RKO (cell line): ENCODE measurements at places on chromosomes 3 and 15.

DNA sequence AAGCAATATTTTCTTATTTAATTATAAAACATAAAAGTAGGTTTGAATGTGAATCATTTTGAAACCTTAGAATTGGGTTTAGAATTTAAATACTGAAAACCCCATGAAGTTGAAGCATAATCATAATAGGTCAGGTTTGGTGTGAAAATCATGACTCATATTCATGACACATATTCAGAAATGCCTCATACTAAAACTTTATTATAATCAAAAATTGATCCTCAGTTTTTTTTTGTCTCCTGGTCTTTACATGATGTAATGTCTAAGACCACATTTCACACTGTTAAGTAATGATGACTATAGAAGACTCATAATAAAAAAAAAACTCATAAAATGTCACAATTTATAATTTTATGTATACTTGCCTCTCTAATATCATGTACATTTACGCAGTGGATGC is 190.4 kb downstream of the FOXP1 start:
- DNase-seq, result peak; percentile 42

DNA sequence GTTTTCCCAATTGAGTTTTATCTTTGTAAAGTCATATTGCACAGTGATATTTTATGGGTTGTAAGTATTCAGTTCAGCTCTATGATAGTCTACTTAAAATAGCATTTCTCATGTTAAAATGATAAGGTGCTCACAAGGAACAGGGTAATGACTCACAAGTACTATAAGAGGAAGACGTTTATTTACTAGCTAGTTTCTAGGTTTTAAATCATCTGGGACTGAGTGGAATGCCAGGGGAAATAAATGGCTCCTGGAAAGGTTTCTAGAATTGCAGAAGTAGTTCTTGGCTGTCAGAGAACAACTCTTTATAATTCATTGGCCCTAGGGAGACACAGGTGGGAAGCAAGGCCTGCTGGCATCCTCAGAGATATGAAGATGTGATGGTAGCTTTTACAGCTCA is 112.8 kb downstream of the CHDH start:
- DNase-seq, result no peak

GRCh38 chr15:76337059-76337695 is 604 bp downstream of the ISL2 start:
- no peak for DNase-seq

GRCh38 chr3:121834157-121834670 is 646 bp downstream of the IQCB1 start:
- peak; percentile 21 for DNase-seq

GRCh38 chr3:31815006-31815405 is 166.1 kb downstream of the OSBPL10 start:
- no peak for DNase-seq

GRCh38 chr3:32347343-32348125 is 44.1 kb upstream of the CMTM7 start:
- no peak for DNase-seq

DNA sequence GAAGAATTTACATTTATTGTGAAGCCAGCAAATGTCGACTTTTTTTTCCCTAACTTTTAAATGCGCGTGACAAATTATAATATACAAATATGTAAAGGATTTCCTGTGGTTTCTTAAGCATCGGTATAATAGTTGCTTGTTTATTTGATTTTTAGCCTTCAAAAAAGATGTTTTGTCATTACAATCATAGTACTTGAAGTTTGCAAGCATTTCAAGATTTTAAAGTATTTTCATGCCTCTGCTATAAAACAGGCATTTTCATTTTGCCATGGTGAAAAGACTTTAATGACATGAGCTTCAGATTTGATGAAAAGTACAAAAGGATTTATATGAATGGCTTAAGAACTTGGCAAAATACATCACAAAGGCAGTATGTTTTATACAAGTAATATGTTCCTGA is 9.4 kb upstream of the P2RY12 start:
- DNase-seq, result no peak

- no peak for DNase-seq
These were observed 19.6 kb upstream of the EMC3 start for GRCh38 chr3:10006048-10006761.

- DNase-seq, result no peak
These were observed 27.7 kb upstream of the SIAH2 start for GRCh38 chr3:150790629-150791028.

GRCh38 chr3:152270937-152271336 is 2.2 kb downstream of the MBNL1 start:
- no peak for DNase-seq

- no peak for DNase-seq
These were observed 9.3 kb downstream of the PXYLP1 start for GRCh38 chr3:141240687-141241615.

DNA sequence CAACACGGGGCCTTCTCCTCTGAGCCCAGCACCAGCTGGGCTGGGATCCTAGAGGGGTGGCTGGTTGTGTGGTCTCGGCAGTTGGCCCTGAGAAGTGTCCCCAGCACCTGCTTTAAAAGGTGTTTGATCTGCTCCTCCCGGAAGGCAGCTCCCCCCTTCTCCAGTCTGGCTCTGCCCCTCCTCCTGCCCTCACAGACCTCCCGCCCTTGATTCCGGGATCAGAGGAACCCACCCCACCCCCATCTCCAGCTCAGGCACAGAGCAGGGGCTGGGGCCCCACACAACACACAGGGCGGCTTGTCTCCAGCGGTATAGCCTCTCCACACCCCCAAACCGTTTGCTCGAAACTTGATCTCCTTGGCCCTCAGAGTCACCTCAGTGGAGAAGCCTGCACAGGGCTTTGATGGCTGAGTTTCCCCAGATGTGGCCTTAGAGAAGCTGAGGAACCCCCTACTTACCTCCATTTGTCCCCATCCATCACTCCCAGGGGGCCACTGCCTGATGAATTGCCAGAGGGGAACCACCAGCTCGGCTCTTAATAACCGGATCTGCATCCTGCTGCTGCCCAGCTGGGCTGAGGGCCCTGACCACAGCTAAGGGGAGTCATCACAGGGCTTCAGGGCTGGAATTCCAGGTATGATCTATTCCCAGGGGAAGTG is 6.4 kb upstream of the STRA6 start:
- DNase-seq, result no peak

DNA sequence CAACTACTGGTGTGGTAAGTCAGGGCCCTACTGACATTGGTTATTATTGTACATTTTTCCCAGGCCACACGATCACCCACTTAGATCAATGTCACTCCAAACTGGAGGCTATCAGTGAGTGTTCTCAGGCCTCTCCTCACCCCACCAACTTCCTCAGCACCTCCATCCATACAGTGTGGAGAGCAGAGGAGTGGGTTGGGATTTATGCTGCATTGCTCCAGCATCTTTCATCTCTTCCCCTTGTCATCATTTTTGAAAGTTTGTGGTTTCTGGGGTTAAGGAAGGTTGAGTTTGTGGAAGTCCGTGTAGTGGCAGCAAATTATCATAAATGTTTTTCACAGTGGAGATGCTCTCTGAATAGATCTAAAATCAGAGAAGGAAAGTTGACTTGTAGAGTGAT is 60.2 kb downstream of the TLNRD1 start:
- DNase-seq, result no peak

DNA sequence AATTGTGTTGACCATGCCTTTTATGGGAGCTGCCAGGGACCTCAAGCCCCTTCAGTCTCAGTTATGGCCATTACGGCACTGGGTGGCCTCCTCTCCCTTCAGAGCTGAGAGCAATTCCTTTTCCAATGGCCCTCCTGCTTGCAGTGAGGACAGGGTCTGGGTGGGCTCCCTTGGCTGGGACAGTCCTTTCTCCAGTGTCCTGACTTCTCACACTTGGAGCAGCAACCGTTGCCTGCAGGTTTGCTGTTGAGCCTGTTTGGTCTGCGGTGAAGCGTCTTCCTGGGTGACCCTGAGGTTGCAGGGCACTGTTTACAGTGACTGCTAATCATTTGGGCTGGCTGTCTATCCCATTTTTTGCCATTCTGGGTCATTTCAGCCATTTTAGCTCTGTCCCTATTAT is 3.5 kb upstream of the CCDC80 start:
- DNase-seq, result no peak

- DNase-seq, result no peak
These were observed 183.3 kb upstream of the ROPN1 start for GRCh38 chr3:124174910-124175874.

GRCh38 chr3:42357335-42357734 is 53.1 kb downstream of the LYZL4 start:
- DNase-seq, result no peak

GRCh38 chr15:24956111-24956838 is 1.5 kb downstream of the SNRPN start:
- no peak for DNase-seq

GRCh38 chr15:38252481-38253350 is at the start of gene SPRED1:
SPRED1 (plus strand) TSS chr15:38252836; CDS start chr15:38253186, 350 bp downstream.
- peak; percentile 70 for DNase-seq

DNA sequence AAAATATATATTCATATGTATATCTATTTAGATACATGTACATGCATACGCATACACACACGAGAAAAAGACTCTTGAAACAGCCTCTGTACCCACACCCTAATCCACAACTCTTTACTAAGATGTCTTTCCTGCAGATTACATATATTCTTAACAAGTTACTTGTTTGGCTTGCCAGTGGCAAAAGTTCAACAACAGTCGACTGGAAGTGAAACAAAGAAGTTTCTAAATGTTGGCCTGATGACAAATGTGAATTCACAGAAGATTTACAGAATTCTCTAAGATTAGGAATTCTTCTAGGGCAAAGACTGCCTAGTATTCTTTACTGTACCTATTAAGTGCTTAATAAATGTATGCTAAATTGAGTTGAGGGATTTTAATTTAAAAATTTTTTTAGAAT is 116.8 kb downstream of the CDIN1 start:
- DNase-seq, result no peak

GRCh38 chr3:170137986-170138385 is 43.5 kb downstream of the PHC3 start:
- no peak for DNase-seq

GRCh38 chr3:42376344-42376798 is 34.0 kb downstream of the LYZL4 start:
- peak; percentile 37 for DNase-seq

DNA sequence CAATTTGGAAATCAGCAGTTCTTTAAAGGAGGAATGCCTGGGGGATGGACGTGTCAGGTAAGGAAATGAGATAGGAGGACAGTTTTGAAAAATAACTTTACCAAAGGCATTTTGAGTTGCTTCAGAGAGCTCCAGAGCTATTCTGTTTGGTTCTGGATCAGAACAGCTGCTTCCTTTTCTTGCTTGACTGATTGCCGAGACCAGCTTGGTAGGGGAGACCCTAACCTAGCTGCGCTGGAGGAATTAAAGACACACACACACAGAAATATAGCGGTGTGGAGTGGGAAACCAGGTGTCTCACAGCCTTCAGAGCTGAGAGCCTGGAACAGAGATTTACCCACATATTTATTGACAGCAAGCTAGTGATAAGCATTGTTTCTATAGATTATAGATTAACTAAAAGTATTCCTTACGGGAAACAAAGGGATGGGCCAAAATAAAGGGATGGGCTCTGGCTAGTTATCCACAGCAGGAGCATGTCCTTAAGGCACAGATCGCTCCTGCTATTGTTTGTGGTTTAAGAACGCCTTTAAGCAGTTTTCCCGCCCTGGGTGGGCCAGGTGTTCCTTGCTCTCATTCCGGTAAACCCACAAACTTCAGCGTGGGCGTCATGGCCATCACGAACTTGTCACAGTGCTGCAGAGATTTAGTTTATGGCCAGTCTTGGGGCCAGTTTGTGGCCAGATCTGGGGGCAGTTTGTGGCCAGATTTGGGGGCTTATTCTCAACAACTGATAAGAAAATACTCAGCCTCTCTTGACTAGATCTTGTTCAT is 556.0 kb downstream of the ROBO1 start:
- DNase-seq, result no peak

DNA sequence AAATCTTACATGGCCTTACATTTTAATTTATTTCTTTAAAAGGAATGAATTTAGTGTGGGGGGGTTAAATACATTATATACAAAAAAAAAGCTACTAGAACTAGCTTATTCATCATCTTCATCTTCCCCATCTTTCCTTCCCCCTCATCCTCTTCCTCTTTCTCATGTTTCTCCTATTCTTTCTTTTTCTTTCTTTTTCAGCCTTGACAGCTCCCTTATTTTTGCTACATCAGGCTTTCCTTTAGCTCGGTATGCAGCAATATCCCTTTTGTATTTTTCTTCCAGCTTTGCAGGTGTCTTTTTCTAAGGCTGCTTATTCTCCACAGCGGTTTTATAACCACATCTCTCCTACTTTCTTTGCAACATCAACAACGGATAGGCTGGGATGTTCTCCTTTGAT is 41.3 kb upstream of the PDE8A start:
- no peak for DNase-seq

- DNase-seq, result peak; percentile 35
These were observed 423 bp downstream of the TKT start for GRCh38 chr3:53255423-53255774.

DNA sequence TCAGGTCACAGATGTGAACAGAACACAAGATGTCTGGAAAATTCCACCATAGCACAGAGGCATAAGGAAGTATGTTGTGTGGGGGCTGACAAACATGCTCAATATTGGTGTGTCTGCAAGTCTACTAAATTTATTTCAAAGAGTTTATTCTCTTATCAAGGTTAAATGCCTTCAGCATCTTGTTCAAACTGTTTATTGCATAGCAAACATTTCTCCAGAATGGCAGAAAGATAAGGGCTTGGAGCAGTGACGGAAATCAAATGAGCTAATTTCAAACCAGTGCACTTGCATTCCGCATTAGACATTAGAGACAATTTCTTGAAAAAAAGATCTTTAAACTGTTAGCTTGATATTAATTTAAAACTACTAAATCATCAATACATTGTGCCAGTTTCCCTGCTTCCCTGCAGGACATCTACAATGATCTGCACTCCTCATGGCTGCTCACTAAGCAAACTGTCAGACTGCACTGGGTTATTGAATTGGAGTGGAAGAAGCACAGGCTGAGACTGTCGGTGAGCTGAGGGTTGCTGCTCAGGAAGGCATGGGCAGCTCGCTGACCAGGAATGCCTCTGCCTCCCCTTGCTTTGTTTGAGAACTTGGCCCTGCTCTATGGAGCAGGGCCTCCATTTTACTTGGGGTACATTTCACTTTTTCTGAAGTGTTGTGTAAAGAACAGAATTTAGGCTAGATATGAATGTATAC is 89.4 kb downstream of the KCNAB1 start:
- no peak for DNase-seq

DNA sequence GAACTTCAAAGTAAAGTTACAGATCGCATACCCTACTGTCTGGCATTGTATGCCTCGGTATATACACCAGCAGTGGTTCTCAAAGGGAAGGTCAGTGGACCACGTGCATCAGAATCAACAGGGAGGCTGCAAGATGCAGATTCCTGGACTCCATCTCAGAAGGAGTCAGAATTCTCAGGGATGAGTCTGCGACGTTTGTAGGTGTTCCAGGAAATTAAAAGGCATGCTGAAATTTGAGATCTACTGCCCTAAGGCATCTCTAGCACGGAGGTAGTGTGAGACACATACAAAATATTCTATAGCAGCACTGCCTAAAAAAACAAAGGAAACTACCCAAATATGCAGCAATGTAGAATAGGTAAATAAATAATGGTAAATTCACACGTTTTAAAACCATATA is 136.8 kb upstream of the BNIP2 start:
- DNase-seq, result no peak

DNA sequence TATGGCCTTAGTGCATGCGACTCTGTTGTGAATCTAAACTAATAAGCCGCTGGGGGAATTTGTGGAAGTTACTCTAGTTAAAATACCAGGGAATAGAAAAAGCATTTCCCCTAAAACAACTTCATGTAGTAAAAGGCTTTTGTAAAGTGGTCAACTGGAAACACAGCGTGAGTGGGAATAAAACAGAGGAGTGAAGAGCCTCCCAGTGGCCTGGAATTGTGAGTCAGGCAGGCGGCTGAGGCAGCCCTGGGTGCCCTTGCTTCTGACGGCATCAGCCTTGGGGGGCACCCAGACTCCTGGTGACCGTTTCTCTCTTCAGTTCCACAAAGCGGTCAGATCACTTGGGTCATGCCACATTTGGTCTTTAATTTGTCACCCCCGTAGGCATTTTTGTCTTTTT is 108.4 kb downstream of the GHSR start:
- DNase-seq, result no peak
